ENCODE measurements at places on chromosomes 16 and 17. TPM values are rescaled to one million over a fixed set of nuclear protein-coding genes. Genes with fewer than 3 reads are reported as not detected.

- DNase-seq = peak; percentile 79
Observed at GRCh38 chr17:954431-955164, 25.0 kb downstream of the NXN start.

GRCh38 chr16:88903267-88903666 lies 36.8 kb upstream of the PABPN1L start:
- no peak for DNase-seq

GRCh38 chr17:62781831-62782251 lies 26.3 kb downstream of the MARCHF10 start:
- DNase-seq = no peak

- DNase-seq = no peak
Observed at GRCh38 chr17:82346342-82347300, 12.4 kb upstream of the TEX19 start.

DNA sequence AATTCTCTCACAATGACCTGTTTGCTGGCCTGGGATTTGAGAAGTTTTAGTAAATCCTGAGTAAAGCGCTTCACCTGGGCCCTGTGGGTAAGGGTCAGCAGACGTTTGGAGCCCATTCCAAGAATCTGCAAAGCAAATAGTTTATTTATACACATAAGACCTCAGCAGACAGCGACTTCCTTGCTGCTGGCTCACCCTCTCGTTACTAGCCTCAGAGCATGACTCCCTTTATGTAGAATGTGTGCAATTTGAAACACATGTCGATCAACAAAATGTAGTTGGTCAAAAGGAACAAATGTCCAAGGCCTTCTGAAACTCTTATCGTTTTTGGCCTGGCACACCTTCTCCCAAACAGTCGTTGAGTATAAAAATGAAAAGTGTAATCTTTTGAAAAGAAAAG lies 31.3 kb downstream of the MARF1 start:
- no peak for DNase-seq

- DNase-seq = peak; percentile 11
Observed at GRCh38 chr16:24440306-24440705, 99.1 kb upstream of the RBBP6 start.

- no peak for DNase-seq
Observed at GRCh38 chr16:88391144-88391850, 8.5 kb downstream of the ZNF469 start.

- no peak for DNase-seq
Observed at GRCh38 chr16:59964232-59964924, 1230.3 kb upstream of the GOT2 start.

GRCh38 chr17:16255481-16255921 lies 38.5 kb downstream of the PIGL start:
- DNase-seq = no peak

The MAF gene
- total RNA-seq = 1.9 TPM

The NPIPA2 gene
- 0.24 TPM for total RNA-seq

DNA sequence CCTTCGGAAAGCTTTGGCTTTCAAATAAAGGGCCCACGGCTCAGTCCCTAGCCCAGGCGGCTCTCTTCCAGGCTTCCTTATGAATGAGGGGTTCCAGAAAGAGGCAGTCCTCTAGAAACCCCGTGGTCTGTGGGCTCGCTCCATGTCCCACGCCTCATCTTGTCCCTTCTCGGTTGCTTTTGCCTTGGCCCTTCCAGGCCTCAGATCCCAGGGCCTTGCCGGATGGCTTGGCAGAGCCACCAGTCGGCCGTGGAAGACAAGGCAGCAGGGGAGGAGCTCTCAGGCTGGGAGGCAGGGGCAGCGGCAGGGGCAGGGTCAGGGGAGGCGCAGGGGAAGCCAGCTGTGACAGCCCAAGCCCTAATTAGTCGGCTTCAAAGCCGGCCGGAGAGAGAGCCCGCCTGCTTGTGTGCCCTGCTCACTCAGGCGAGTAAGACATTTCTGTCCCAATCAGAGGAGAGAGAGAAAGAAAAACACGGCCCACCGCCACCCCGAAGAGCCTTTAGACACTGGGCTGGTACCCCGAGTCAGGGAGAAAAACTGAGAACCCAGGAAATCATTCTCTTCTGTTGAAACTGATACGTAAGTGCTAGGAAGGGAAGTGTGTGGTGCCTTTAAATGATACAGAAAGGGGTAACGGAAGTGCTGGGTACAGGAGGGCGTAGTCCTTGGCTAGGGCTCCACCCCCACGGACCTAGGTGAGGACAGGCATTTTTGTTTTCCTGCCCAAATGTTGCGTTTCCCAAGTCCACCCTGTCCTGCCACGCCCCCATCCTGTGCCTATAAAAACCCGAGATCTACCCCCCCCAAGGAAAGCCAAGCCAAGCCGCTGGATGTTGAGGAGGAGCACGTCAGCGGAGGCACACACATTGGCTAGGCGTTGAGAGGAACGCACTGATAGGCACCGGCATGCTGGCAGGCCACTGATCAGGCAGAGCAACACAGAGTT lies 27.8 kb upstream of the MEIOC start:
- DNase-seq = peak; percentile 22

- no peak for DNase-seq
Observed at GRCh38 chr17:83026311-83026811, 53.0 kb upstream of the METRNL start.

The FOXF1 gene
- 2.1 TPM for total RNA-seq

DNA sequence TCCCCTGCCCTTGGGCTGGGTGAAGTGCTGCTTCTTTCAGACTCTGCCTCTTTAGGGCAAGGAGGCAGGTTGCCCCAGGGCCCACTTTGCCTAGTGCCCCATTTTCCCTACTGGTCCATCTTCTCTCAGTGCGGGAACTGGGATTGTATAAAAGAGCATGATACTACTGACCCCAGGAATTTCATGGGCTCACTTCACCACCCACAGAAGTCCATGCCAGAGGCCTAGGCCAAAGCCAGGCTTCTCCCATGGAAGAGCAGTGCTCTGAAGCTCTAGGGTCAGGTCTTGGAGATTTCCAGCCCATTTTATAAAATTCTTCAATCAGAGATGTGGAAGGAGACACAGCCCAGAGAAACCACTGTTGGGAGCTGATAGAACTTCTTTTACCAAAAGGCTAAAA lies 5.7 kb downstream of the CACNG1 start:
- DNase-seq = no peak

GRCh38 chr17:77681861-77682260 lies 276.6 kb upstream of the TNRC6C start:
- no peak for DNase-seq

The MMP25 gene
- total RNA-seq = 0.54 TPM

The KRTAP9-4 gene
- total RNA-seq = not detected

DNA sequence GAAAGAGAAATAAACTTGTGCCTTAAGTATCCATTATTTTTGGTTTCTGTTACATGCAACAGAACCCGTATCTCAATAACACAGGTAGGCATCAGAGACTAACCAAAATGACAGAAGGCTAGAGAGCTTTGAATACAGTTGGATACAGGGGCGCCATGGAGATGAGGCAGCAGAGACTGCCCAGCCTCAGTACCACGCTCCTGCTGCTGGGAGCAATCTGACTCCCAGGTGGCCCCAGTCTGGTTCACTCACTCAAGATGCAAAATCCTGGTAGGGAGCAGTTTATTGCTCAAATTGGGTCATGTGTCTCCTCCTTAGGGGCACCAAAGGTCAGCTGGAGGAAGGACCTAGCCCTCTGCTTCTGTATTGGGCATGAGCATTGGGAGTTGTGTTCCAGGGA lies 218.9 kb downstream of the USP22 start:
- DNase-seq = no peak

The SEPTIN1 gene
- not detected for total RNA-seq

The RAPGEFL1 gene
- total RNA-seq = 0.51 TPM

DNA sequence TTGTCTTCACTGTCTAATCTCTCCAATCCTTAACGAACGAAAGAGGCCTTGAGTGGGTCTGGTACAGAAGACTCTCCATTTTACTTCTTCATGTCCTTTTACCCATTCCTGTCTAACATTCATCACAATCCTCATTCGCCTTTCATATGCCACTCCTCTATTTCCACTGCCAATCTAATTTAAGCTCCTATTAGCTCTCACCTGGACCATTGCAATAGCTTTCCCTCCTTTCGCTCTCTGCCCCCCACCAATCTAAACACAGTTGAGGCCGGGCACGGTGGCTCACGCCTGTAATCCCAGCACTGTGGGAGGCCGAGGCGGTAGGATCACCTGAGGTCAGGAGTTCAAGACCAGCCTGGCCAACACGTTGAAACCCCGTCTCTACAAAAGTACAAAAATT lies 6.3 kb upstream of the SLFN14 start:
- DNase-seq = no peak

The PITPNM3 gene
- total RNA-seq = 0.33 TPM

The SALL1 gene
- 0.57 TPM for total RNA-seq

The MYH2 gene
- not detected for total RNA-seq

GRCh38 chr16:48540222-48540900 lies 69.6 kb downstream of the N4BP1 start:
- no peak for DNase-seq

DNA sequence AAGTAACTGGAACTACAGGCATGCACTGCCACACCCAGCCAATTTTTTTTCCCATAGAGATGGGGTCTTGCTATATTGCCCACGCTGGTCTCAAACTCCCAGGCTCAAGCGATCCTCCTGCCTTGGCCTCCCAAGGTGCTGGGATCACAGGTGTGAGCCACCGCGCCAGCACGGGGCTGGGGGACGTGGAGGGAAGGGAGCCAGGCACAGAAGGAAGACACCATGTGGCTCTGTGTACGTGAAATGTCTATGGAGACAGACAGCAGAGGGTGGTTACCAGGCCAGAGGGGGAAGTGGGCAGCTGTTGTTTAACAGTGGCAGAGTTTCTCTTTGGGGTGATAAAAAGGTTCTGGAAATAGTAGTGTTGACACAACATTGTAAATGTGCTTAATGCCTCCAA lies 4.6 kb upstream of the PIEZO1 start:
- DNase-seq = no peak

- DNase-seq = peak; percentile 73
Observed at GRCh38 chr17:61485067-61485775, 33.0 kb downstream of the TBX4 start.

The ABCC12 gene
- total RNA-seq = not detected

GRCh38 chr17:66143657-66144282 lies 48.2 kb downstream of the CEP112 start:
- no peak for DNase-seq

DNA sequence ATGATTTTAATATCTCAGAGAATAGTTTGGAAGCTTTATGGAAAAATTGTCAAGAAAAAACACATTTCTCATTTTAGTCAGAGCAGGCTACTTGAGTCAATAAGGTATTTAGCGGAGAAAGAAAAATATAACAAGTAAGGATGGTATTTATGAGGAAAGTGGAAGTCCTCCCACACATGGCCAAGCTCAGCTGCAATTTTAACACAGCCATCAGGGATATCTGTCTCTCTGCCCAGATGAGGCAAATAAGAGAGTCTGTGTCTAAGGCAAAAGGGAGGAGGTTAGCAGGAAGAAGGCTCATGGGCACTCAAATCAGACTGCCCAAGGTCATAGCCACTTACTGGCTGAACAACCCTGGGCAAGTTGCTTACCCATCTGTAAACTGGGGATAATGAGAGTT lies 5.2 kb upstream of the CMTM2 start:
- no peak for DNase-seq

GRCh38 chr17:77489893-77490255 lies 349.1 kb downstream of the SEC14L1 start:
- no peak for DNase-seq

- no peak for DNase-seq
Observed at GRCh38 chr17:46167826-46168569, 25.2 kb downstream of the KANSL1 start.

DNA sequence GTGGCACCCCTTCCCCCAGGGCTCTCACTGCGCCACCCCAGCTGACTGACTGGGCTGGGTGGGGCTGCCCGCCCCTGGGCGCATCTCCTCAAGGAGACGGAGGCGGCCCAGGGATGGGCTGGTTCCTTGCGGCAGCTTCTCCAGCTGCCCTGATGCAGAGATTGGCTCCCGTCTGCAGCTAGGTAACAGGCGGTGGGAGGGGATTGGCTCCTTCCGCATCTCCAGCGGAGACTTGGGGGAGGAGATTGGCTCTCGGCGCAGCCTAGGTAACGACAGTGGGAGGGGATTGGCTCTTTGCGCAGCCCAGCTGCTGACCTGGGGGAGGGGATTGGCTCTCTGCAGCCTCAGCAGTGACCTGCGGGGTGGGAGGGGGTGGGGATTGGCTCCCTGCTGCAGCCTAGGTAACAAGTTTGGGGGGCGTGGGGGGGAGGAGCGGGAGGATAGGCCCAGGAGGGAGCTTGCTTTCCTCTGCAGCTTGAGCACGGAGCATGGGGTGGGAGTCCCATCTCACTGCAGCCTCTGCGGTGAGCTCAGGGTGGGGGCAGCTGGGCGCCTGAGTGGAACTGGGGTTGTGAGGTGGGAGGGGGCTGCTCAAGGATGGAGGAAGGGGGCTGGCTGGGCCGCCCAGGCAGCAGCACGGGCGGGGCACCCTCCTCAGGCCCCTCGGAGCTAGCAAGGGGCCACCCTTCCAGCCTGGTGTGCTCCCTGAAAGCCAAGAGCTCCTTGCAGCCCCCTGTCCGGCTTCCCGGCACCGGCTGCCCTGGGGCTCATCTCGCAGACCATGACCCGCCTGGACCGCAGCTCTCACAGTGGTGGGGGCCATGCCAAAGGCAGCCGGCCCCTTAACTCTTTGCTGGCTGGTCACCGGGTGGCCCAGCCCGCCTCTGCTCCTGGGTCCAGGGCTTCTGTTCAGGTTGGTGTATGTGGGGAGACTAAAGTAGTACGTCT lies 6.4 kb downstream of the NFE2L1 start:
- no peak for DNase-seq

DNA sequence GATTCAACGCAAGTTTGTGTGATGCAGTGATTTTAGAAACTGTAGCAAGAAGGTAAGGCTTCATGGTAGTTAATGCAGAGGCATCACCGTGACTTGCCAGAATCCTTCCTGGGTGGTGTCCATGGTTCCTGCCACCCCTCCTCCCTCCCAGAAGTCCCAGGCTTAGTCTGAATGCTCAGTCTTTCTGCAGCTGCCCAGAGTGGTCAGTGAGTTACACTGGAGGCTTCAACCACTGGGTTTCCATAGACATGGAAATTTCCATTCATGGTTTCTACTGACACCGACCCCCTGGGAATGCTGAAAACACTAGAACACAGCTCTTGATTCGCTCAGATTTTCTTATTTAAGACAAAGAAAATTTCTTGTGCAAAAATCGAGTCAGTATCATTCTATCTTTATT lies 159.4 kb upstream of the HSBP1 start:
- no peak for DNase-seq

The CACNG1 gene
- total RNA-seq = not detected

The NOD2 gene
- 0.30 TPM for total RNA-seq

Data from Daoy (cell line).